Activated naive CD4-positive, alpha-beta T cell (primary cell): ENCODE measurements at places on chromosomes 1 and 21.
A peak's percentile ranks its signal among the peaks of the same experiment; 100 is the strongest.

- DNase-seq: no peak
Observed at GRCh38 chr1:219109424-219110018, 64.2 kb upstream of the LYPLAL1 start.

DNA sequence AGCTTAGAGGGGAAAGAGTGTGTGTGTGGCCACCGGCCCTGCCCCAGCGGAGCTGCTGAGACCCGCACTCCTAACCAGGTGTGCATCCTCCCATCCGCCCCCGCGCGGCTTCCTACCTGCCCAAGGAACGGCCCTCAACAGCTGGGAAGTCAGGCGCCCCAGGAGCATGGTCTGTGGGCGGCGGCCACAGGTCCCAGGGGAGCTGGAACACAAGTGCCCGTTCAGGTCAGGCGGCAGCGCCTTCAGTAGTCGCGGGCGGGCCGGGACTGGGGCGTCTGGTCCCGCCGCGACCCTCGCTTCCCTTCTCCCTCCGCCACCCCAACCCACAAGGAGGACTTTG, 448 bp downstream of the AURKAIP1 start:
- no peak for DNase-seq

- DNase-seq: peak; percentile 56
Observed at GRCh38 chr1:54488065-54488750, 59.8 kb upstream of the ACOT11 start.

DNA sequence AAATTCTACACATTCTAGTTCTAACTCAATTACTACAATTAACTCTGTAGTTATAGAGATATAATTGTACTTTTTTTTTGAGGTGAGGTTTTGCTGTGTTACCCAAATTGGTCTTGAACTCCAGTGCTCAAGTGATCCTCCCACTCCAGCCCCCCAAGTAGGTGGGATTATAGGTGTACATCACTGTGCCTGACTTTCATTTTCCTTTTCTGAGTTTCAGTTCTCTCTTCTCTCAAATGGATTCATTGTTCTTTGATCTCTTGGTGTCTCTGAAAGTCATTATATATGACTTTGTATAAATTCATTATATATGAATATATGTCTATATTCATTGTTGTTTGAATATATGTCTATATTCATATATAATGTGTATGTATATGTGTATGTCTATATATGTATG, 74.0 kb upstream of the GALNT2 start:
- no peak for DNase-seq

DNA sequence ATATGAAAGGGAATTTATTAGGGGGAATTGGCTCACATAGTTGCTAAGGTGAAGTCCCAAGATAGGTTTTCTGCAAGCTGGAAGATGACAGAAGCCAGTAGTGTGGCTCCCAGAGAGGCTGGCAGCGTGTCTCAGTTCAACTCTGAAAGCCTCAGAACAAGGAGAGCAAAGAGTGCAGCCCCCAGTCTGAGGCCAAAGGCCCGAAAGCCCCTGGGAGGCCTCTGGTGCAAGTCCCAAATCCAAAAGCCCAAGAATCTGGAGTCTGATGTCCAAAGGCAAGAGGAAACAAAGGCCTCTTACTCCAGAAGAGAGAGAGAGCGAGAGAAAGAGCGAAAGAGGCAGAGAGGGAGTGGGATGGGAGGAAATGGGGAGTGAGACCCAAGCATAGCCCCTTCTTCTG, 18.3 kb downstream of the KCNA2 start:
- DNase-seq: no peak

- no peak for DNase-seq
Observed at GRCh38 chr1:153985941-153986761, at the start of gene RAB13. TSS of gene RAB13 (minus strand) at chr1:153986339. CDS start at chr1:153986236, 103 bp downstream.

- no peak for DNase-seq
Observed at GRCh38 chr1:42680921-42681683, 1.1 kb upstream of the YBX1 start.

DNA sequence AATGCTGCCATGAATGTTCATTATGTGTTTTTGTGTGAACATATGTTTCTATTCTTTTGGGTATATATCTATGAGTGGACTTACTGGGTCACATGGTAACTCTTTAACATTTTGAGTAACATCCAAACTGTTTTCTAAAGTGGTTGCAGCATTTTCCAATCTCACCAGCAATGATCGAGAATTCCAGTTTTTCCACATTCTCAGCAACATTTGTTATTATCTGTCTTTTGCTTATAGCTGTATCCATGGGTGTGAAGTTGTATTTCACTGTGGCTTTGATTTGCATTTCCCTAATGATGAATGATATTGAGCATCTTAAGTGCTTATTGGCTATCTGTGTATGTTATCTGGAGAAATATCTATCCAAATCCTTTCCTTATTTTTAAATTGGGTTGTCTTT, 89.2 kb upstream of the SLFNL1 start:
- DNase-seq: no peak

DNA sequence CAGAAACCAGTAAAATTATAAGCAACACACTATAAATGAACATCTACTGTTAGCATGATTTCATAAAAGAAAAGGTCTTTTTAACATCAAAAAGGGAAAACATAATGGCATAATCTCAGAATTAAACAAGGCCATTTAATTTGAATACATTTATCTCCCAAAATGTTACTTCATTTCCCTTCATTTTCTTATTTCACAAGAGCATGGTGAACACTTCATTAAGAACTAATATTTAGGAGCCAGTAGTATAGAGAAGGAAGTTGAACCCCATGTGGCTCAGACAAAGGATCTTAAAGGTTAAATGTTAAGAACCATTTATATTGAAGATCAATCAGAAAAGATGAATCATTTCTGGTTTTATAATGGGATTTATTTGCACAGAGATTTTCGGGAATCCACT, 981.7 kb downstream of the TTLL7 start:
- DNase-seq: no peak

DNA sequence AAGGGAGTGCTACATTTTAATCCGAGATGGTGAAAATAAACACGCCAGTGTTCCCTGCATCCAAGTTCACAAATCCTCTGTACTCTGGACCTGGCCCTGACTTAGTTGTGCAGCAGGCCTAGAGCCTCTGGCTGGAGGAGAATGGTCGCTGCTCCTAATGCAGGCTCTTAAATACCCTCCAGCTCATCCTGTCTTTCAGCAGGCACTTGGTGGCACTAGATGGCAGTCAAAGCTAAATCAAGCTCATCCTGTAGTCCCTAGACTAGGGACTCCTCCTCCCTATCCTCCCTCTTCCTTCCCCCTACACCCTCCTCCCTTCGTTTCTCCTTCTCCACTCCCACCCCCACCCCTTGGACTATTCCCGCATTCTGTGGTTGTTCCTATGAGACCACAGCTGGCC, 41.6 kb upstream of the MTR start:
- DNase-seq: no peak

- DNase-seq: no peak
Observed at GRCh38 chr21:45026826-45027225, 47.6 kb upstream of the ADARB1 start.

GRCh38 chr1:214445199-214445598, 106.2 kb downstream of the PTPN14 start:
- DNase-seq: no peak

DNA sequence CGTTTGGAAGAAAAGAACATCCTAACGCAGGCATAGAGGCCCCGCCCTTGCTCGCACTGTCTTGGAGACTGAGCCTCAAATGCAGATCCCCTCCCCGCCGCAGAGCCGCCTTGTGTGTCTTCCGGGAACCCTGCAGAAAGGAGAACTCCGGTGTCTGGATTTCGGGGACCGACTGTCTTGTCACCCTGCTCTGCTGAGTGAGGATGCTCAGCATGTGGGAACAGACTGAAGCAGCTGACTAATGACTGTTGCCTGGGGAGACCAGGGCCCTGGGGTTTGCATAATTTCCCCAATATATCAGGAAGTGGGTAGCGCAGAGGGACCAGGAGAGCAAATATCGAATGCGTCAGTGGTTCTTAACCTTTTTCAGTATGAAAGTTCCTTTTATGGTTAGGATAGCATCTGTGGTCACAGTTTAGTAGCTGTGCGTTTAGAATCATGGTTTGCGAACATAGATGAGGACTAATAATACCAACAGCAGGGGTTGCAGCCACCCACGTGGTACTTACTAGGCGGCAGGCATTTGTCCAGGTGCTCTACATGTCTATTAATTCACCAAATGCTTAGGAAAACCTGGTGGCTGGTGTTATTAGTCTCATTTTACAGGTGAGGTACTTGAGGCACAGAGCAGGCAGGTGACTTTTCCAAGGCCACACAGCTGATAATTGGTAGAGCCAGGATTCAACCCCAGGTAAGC, 14.3 kb downstream of the GPR137B start:
- no peak for DNase-seq

DNA sequence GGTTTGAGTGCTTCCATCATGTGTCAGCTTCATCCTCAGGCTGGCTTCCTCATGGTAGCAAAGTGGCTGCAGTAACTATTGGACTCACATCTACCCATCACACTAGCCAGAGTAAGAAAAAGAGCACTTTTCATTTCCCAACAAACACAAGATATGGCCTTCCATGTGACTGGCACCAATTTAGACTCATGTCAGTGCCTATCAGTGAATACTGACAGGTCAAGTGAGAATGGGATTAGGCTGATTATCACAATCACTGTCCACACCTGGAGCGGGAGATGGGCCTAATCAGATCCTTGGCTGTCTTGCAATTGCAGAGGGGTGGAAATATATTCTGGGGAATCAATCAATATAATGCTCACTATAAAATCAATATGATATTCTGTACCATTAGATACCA, 2.9 kb upstream of the RABGAP1L start:
- no peak for DNase-seq

- no peak for DNase-seq
Observed at GRCh38 chr1:29851691-29852090, 615.4 kb downstream of the PTPRU start.

DNA sequence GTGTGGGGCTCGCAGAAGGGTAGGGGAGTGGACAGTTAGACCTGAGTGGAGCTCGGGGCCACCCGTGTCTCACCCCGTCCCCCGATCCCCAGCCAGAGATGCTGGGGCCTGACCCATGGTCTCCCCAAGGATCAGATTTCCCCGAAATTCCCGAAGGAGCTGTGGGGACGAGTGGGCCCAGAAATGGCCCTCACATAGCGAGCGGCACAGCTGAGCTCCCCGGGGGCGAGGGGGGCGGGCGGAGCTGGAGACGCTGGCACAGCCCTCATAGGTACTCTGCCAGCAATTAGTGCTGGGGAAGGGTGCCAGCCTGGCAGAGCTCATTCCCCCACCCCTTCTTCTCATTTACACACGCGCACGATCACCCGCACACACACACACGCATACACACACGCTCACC, 9.2 kb downstream of the CASZ1 start:
- no peak for DNase-seq

- no peak for DNase-seq
Observed at GRCh38 chr21:26115305-26115704, 55.3 kb downstream of the APP start.

GRCh38 chr1:240947438-240948224, 335.7 kb upstream of the GREM2 start:
- DNase-seq: no peak

DNA sequence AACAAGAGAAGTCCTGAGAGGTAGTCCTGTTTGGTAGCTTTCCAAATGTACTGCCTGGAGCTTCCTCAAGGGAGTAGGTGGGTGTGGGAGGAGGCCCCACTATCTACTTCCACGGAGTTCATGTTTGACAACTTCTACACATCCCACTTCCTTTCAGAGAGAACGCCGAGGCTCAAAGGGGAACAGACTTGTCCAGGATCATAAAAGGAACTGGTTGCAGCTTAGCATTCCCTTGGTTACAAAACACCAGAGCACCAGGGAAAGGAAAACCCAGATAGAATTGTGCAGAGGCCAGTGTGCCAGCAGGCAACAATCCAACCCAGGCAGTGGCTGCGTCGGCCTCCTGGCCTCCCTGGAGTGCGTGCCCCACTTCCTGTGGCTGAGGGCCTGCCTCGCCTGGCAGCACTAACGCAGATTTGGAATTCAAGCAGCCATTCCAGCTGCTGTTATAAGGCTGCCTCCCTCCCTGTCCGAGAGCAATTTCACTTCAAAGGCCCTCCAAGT, 4.2 kb upstream of the RAP1GAP start:
- no peak for DNase-seq

DNA sequence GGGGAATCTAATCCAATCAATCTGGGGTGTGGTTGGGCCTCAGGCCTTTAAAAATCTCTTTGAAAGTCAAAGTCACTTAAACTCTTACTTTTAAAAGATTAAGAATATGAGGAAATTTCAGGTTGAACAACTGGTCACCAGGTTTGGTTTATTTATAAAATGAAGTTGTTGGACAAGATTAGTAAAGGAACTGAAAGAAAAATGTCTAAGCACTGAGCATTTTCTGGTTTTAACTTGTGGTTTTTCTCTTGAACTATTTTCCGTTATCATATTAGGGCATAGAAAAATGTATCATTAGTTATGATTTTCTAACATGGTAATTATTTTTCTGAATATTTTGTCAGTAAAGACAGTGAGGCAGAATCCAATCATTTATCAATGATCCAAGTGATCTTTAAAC, 49.6 kb downstream of the RGS2 start:
- no peak for DNase-seq

DNA sequence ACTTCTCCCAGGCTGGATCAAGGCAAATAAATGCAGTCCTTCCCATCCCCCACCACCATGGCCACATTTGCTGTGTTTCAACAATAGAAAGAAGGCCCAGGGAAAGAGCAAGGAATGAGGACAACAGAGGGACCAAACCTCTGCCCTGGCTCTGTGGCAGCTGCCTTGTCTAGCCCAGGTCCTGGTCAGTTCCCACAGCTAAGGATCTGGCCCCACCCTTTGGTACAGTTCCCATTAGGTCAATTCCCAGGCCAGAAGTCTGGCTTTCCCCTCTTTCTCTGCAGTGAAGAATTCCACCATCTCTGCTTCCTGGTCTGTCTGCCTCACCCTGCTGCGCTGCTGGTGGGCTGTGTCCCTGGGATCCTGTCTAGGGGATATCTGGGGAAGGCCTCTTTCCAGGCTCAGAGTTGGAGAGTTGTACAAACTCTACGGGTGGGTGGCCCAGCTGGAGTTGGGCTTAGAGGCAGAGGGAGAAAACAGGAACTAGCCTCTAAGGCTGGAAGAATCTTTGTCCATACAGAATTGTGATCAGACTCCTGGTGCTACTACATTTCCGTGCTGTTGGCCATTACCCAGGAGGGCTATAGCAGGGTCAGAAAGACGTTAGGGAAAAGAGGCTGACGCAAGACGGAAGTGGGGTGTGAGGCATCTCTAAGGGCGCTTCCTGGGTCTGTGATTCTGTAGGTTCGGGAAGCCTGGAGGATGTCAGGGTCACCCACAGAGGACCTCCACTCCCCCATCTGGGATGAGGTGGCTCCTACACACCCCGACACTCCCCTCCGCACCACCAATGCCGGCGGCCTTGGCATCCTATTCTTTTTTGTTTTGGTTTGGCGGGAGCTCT, 953 bp upstream of the NDUFS2 start:
- no peak for DNase-seq

DNA sequence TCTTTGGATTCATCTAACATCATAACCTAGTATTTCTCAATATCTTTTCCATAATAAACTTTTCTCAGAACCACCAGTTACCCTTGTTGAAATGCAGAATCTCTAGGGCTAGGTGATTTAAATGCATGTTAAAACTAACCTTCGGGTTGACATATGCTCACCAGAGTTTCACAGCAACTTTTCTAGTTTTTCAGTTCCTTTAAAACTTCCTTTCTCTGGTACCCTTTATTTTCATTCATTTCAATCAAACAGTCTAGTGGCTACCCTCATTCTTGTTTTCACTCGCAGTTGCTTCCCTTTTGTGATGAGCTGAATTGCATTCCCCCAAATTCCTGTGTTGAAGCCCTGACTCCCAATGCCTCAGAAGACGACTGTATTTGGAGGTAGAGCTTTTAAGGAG, 712.8 kb upstream of the CHRM3 start:
- no peak for DNase-seq

GRCh38 chr21:43331962-43332828, 94.7 kb downstream of the SIK1 start:
- DNase-seq: no peak
